ENCODE measurements at places on chromosomes 4 and X.

DNA sequence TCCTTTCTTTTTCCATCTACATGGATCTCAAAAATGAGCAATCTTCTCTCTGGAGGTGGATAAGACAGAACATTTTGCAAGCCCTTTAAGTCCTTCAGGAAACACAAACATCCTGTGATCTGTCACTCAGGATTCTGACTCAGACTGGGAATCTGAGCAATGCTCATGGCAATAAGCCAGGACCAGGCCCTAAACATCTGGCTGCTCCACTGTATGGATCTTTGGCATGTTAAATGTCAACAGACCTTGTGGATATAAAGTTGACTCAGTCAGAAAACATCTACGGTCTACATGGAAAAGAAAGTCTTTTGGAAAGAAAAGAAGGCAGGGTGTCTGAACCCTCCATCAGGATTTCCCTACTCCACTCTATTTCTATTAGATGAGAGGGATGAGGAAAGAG, 17.8 kb upstream of the CHIC2 start:
- DNase-seq: peak; percentile 99

GRCh38 chrX:11196476-11196875, 85.3 kb downstream of the HCCS start:
- DNase-seq: no peak

DNA sequence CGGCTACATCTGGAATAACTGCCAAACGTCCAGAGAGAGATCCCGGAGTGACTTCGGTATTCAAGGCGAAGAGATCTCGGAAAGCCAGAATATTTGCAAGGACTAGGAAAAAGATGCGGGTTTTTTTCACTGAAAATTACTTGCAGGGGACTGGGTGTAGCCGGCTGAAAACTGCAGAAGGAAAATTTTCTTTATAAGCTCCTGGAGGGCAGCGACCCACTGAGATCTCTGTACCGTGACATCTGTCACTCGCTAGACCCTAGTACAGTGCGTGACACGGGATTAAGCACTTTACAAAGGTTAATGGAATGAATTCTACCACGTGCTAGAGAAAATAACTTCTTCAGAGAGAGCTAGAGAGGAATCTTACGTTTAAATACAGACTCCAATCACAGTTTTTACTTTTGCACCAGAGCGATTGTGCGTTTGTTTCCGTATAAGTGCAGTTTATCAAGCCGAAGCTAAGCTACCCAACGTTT, 1.1 kb upstream of the LCORL start:
- no peak for DNase-seq

- peak; percentile 61 for DNase-seq
Observed at GRCh38 chr4:74768857-74769525, 25.3 kb downstream of the BTC start.

DNA sequence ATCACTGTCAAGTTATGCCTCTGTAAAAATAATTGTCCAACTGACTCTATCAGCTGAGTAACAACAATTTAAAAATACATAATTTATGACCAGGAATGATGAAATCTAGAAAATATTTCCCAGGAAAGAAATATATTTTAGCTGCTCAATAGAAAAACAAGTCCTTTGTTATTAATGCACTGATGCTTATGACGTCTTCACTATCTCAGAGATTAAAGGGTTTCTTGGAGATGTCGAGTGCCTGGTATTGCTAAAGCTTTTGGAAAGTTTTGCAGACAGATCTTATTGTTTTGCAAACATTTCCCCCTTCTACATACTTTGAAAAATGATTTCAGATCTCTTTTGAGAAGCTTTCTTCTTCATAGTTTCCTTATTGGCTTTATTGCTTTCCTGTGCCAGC, 154.6 kb upstream of the RPS6KA3 start:
- DNase-seq: no peak

GRCh38 chrX:26845056-26845455, 618.1 kb downstream of the PPP4R3C start:
- DNase-seq: peak; percentile 48

- DNase-seq: peak; percentile 25
Observed at GRCh38 chr4:155433636-155434360, 57.0 kb upstream of the MAP9 start.

GRCh38 chr4:8188743-8189550, 10.1 kb upstream of the SH3TC1 start:
- DNase-seq: no peak

DNA sequence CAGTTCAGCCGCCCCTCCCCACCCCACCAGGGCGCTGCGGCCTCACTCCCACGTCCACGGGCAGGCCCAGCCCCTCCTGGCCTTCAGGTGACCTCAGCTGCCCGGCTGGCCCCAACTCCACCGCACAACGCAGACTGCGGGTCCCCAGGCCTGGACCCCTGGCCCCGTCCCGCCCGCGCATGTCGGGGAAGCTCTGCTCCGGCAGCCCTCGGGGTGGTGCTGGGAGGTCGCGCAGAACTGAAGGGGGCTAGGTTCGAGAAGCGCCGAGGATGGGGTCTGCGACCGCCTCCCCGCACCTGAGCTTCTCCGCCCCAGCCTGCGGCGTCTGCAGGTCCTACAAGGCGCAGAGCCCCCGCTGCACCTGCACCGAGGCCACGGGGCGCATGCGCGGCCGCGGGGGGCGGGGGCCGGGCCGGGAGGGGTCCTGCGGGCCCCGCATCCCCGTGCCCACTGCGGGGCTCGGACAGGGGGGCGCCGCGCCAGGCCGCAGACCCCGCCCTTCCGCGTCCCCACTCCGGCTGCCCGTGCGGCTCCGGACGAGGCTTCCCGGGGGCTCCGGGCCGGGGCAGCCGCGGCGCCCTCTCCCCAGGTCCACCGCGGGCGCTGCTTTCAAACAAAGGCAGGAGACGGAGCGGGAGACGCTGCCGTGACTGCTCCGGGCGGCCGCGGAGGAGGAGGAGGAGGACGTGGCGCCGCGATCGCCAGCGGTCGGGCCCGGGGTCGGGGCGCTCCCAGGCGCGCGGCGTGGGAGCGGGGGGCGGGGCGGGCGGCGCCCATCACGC, 672 bp upstream of the NAT8L start:
- no peak for DNase-seq

DNA sequence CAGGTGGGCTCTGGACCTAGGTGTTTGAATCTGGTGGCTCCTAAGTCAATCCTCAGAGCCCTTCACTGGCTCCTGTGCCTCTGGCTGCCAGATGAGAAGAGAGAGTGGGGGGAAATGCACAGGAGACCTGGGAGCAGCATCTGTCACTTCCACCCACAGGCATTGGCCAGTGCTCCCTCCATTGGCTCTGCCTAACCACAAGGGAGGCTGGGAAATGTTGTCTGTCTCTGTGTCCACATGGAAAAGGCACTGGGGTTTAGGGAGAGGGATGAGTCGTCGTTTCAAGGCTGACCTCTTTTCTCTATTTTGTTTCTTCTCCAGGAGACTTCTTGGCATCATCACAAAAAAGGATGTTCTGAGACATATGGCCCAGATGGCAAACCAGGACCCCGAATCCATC, 76.4 kb downstream of the CLCN4 start:
- DNase-seq: peak; percentile 23

GRCh38 chr4:42018451-42018850, 28.1 kb downstream of the SLC30A9 start:
- DNase-seq: no peak

- no peak for DNase-seq
Observed at GRCh38 chrX:10108288-10108687, 48.5 kb upstream of the CLCN4 start.

DNA sequence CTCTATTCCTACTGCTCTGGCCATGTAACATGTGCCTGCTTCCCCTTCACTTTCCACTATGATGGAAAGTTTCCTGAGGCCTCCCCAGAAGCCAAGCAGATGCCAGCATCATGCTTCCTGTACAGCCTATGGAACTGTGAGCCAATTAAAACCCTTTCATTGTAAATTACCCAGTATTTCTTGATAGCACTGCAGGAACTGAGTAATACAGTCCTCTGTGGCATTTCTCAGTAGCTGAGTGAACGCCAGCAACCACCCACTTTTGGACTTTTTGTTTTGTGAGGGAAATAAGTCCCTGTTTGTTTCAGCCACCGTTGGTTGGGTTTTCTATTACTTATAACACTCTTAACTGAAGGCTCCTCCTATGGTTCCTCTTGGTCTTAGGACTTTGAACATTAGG, 104.1 kb downstream of the C4orf51 start:
- no peak for DNase-seq

- no peak for DNase-seq
Observed at GRCh38 chrX:1291110-1291740, 22.6 kb downstream of the CSF2RA start.

DNA sequence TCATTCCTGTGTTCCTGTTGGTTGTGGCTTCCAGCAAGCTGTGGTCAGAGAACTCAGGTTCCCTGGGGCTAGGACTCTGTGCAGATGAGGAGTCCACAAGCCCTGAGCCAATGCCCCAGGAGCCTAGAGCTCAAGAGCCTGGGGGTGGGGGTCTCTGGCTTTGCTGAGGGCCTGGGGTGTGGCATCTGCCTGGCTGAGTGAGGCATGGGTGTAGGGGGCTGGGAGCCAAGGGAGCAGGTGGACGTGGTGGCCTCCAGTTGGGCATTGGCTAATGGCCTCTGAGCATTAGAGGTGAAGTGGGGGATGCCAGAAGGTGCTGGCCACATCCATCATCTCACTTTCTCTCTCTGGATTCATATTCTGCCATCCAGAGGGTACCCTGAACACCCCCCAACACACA, 5.3 kb upstream of the MAMLD1 start:
- no peak for DNase-seq

GRCh38 chr4:41572516-41572915, 34.6 kb downstream of the LIMCH1 start:
- DNase-seq: no peak

DNA sequence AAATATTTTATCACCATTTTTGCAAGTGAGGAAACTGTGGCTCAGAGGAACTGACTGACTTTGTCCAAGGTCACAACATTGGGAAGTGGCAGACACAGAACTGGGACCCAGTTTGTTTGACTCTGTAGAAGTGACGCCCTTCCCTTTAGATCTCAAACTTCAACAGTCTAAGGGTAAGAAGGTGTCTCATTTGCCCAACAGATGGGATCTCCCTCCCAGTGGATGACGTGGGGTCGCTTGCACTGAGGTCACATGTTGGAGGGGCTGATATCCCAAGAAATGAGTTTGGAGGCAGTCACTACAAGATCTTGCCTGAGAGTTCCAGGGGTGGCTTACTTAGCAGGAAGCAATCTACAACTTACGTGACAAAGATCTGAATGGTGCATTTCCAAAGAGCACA, 172.5 kb upstream of the GPC4 start:
- DNase-seq: no peak

DNA sequence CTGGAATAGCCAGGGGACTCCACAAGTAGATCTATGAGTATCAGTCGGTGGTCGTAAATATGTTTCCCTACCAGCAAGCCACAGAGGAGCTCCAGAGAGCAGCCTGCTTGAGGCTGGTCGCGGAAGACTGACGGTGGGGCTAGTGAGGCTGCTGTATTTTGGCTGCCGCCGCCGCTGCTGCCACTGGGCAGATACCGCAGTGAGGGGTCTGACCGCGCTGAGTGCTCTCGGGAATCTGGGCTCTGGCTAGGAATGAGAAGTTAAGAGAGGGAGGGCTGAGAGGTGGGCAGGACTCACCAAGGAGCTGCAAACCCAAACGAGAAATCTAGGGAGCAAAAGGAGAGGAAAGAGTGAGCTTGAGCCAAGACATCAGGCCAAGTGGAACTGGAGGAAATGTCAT, at the start of gene EXOC1L:
TSS of gene EXOC1L (plus strand) at position 157 of the 400 bp plus-strand sequence. CDS start at position 394, 237 bp downstream.
- DNase-seq: no peak

GRCh38 chr4:31005037-31005436, 284.9 kb downstream of the PCDH7 start:
- DNase-seq: no peak

DNA sequence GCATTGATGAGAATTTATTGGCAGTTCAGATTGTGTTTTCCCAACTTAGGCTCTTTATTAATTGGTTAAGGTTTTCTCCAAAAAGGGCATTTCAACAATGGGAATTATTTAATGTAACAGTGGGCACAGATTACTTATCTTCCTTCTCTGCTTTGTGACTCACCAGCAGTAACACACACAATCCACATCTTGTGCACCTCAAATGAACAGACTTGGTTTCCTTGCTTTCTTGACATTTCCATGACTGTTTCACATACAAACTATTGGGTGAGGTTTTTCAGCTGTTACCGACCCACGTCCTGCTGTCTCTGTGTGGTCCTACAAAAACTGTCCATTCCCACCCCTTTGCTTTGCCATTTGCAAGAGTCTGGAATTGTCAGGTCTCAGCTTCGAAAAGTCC, 38.1 kb downstream of the CCNI start:
- DNase-seq: no peak

DNA sequence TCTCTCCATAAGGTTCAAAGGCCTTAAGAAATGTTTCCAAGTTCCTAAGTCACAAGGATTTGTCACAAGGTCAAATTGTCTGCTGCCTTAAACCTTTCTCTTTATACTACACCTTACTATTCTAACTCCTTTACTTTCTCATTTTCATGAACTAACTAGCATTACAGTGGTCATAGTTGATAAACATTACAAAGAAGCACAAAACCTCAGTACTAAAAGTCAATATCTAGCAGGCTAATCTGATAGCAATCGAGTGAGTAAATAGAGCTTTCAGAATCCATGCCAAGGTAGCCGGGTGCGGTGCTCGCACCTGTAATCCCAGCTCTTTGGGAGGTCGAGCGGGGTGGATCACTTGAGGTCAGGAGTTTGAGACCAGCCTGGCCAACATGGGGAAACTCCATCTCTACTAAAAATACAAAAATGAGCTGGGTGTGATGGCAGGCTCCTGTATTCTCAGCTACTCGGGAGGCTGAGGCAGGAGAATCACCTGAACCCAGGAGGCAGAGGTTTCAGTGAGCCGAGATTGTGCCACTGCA, 510.0 kb downstream of the GBA3 start:
- DNase-seq: no peak

DNA sequence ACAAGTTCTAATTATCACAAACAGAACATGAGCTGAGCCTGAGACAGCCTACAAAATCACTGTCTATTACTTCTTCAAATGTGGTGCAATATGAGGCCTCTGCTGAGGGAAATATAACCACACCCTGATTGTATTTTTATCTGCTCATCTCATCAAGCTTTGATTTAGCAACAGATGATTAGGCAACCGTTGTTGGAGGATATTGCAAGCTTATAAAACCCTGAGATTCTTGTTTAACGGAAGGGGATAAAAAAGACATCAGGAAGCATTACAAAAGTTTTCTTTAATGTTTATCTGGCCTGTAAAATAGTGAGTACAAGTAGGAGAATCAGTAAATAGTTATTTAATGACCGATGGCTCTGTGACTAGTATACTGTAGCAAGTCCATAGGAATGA, 108.5 kb downstream of the ZNF330 start:
- DNase-seq: peak; percentile 92

GRCh38 chr4:8939840-8940742, 68.5 kb upstream of the HMX1 start:
- DNase-seq: no peak

GRCh38 chrX:150348365-150348764, 14.8 kb upstream of the MAMLD1 start:
- DNase-seq: no peak

GRCh38 chrX:52078131-52078530, 9.1 kb upstream of the MAGED4B start:
- no peak for DNase-seq

DNA sequence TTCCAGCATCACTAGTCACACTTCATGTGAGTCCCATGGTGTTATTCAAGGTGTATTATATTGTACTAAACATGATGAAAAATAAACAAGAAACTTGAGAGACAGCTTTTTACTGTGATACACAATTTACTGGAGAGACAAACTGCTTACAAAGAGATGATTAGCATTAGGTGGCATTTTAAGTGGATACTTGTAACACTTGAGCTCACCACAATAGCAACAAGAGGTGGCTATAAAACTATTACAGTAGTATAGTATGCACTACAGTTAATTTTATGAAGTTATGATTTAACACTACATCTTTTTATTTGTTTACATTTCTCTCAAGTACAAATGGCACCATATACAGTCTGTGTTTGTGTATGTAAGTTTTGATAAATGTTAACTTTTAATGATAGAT, 246.6 kb downstream of the PARM1 start:
- no peak for DNase-seq

Data from skeletal muscle cell (primary cell).